AG09309 (cell line): ENCODE measurements at places on chromosomes 7 and 10.

DNA sequence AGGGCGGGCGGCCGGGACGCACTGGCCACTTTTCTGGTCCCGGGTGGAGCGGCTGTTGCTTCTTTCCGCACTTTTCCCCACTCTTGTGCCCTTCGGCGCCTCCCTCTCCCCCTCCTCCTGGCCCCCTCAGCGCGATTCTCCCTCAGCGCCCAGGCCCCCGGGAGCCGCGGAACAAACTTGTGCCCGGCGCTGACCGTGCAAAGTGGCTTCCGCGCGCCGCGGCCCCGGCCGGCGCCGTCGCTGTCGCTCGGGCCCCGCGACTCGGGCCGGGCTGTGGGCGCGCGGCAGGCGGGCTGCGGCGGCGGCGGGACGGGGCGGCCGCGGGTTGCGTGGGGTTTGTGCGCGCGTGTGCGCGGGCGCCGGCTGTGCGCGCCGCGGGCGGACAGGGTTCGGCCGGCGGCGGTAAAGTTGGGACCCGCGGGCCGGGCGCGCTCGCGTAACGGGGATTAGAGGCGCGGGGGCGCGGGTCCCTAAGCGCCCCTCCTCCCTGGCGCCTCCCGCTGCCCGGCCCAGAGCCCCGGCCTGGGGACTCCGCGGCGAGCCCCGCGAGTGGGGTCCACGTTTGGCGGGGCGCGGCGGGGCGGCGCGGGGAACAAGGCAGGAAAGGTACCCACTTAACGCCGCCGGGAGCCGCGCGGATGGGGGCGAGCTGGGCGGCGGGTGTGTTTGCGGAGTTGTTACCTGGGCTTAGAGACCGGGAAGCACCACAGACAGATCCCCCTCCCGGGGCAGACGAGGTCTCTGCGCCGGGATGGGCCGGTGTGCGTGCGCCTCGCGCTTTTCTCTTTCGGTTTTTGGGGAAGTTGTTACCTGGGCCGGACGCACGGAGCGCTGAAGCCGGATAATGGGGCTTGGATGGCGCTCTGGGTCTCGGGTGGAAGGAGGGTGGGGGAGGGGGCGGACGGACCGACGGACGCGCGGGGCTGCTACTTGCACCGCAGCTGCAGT, 860 bp downstream of the ZEB1 start:
- no peak for DNase-seq

DNA sequence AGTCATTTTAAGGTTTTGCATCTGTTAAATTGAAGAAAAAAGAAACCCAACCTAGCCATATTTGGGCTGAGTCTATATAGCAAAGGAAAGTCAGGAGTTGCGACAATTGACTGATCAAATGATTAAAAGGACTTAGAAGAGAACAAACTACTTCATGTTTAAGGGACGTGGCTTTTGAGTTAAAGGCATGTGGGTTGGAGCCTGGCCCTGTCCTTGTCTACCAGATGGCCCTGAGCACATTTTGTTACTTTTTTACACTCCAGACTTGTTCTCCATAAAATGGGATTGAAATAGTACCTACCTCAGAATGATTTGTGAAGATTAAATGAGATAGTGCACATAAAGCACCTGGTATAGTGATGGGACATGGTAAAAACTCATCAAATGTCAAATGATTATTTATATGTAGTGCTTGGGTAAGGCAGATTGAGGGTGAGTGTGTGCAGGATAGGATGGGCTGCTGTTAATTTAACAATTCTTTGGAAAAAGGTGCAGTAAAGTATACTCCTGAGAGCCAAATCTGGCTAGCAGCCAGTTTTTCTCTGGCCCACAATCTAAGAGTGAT, 168.3 kb downstream of the KIF20B start:
- no peak for DNase-seq

- DNase-seq = no peak
These were observed 209.4 kb downstream of the CELF2 start for GRCh38 chr10:11227103-11227502.

DNA sequence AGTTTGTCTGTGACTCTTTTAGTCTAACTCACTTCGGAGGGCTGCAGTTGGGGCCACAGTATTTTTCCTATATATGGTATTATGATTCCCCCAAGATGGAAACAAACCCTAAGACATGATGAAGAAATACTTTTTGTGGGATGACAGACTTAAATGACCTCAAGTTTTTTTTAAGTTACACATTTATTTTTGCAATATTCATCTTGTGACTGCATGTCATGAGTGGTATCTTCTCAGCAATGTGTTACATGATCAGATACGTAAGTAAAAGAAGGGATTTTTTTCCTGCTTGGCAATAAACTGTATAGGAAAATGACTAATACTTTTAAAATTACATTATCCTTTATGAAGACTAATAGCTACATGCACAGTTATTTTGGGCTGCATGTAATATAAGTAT, 57.8 kb downstream of the OR13A1 start:
- DNase-seq = no peak

- DNase-seq = no peak
These were observed 60.9 kb downstream of the BAMBI start for GRCh38 chr10:28738200-28738599.

DNA sequence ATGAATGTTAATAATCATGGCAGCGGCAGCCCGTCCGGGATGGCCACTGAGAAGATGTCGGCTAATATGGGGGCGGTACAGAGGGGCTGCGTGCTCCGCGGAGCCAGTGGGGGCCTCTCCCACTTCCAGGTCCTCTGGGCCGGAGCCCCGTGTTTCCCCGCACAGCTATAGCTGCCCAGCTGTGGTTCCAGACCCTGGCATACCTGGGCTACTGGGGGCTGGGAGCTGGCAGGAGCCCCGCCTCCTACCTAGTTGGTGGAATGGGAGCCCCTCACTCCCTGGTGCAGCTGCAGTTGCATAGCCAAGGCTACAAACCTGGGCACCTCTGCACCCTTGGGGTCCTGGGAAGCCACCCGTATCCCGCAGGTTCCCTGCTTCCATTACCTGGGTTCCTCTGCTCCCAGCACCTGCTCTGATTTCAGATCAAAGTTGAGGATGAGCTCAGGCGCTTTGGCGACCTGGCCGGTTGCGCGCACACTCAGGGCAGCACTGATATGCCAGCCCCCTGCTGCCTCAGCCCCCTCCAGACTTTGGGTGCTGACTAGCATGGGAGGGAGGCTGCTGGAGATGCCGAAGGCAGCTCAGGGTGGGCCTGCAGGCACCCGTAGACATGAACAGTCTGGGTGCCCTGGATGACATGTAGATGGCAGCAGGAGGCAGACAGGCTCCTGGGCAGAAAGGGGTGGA, 236.5 kb upstream of the SEMA3D start:
- DNase-seq = no peak

- DNase-seq = no peak
These were observed 3.3 kb downstream of the HILPDA start for GRCh38 chr7:128458956-128459355.

DNA sequence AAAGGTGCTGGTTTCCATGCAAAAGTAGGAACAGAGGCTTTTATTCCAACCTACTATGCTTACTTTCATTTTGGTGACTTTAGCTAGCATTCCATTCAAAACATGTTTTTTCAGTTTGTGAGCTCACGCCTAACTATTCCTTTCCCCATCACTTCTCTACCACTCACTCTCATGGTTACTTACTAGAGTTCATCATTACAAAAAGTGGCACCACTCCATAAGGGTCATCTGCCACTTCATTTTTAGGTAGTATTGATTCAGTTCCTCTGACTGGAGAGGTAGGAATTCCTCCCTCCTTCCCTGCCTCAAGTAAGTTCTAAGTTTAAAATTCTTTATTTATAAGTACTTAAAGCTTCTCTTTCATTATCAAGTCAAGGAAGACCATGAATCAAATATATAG, 543.1 kb downstream of the HTR7 start:
- no peak for DNase-seq

- no peak for DNase-seq
These were observed 146.6 kb downstream of the SH2D4B start for GRCh38 chr10:80684259-80684658.
